NCI-H1417 treated with DMSO at 0.1 percent for 48 hours (cell line): ENCODE measurements at places on chromosomes 16 and 17.

- DNase-seq: no peak
Observed at GRCh38 chr17:31007695-31008373, 37.0 kb downstream of the RNF135 start.

GRCh38 chr16:21161211-21161610 is 2.7 kb downstream of the LDAF1 start:
- no peak for DNase-seq

GRCh38 chr17:20986767-20987510 is 55.9 kb downstream of the USP22 start:
- no peak for DNase-seq

DNA sequence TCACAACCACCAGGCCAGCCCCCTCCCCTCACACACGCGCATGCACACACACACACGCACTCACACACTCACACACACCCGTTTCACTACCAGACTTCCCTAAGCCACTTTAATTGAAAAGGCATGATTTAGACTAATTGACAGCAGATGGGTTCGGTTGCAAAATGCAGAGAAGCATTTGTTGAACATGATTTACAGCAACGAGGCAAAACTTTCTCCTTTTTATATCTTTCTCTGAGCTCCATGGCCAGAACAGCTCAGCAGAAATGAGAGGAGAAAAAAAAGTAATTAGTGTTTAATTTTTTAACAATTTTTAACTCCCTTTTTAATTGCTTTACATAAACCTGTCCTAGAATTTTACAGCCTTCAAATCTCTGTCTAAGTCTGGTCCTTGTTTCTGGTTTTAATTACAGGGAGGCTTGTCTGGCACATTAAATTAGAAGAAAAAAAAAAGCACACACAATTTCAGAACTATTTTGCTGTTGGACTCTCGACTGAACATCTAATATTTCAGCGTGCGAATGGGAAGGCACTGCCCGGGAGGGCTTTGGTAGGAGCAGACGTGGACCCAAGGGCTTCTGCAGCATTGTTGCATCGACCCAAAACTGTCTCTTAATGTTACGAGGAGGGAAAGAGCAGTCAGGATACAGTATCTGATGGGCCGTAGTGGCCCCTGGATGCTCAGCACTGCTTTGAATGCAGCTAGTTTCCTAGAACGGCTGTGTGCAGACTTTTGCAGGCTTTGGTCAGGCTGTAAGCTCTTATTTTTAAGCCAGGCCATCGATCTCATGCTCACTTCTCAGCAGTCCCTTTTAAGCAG is 255.9 kb downstream of the SOX9 start:
- no peak for DNase-seq

GRCh38 chr16:75218256-75219076 is at the start of gene CTRB1:
Gene CTRB1 (plus strand): TSS chr16:75218988. CDS start chr16:75219008, 20 bp downstream.
- DNase-seq: no peak

DNA sequence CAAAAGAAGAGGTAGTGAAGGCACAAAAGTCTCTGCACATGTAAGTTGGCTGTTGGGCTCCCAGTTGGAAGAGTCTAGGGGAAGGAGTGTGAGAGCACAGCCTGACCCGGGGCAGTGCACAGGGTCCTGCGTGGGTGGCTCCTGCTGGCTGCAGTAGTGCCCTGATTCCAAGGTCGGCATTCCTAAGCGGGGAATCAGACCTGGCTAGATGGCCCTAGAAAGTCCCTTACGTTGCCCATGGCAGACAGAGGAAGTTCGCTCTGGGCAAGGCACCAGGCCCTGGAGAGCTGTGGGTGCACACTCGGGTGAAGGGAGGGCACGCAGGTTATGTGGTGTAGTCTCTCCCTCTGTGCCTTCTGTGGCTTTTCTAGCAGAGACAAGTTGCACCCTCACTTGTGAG is 22.8 kb upstream of the SLC5A11 start:
- no peak for DNase-seq

- no peak for DNase-seq
Observed at GRCh38 chr16:87956365-87957231, 5.4 kb downstream of the BANP start.

DNA sequence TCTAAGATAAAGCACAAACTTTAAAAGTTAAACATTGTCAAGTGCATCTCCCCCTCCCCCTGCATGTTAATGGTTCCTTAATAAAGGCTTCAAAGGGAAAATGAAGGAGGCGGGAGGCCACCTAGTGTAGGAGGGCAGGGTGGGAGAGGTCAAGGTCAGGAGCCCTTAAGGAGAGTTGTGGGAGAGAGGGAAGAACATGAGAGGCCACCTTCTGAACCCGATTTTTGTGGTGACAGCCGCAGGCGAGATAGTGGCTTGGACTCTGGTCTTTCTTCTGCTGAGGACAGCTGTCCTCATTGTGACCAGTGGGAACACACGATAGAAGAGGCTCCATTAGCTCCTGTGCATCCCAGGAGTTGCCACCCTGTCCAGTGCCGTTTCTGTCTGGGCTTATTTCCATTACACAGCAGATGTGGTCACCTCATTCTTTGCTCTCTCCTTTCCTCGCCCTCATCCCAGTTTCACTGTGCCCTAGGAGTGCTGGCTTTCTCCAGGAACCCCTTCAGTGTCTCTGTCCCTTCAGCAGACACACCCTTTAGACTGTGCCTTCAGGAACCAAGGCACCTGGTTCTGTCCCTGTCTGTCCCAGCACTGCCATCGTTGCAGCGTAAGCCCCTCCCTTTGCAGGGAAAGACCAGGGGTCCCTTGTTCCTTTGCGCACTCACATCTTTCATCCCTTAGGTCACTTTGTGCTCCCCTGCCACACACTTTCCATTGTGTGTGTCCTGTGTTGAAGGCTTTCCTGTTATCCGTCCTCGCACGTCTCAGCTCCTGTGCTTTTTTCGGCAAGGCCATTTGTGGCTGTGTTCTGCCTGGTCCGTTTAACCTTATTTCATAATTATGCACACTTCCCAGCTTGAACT is 7.5 kb downstream of the SEC14L1 start:
- no peak for DNase-seq

- no peak for DNase-seq
Observed at GRCh38 chr16:83713597-83713996, 94.2 kb upstream of the HSBP1 start.

GRCh38 chr16:69381231-69381630 is 4.6 kb downstream of the TERF2 start:
- DNase-seq: no peak

GRCh38 chr17:43849116-43849515 is 2.1 kb downstream of the CD300LG start:
- DNase-seq: no peak

GRCh38 chr17:73025041-73025560 is 67.4 kb downstream of the SLC39A11 start:
- DNase-seq: no peak

DNA sequence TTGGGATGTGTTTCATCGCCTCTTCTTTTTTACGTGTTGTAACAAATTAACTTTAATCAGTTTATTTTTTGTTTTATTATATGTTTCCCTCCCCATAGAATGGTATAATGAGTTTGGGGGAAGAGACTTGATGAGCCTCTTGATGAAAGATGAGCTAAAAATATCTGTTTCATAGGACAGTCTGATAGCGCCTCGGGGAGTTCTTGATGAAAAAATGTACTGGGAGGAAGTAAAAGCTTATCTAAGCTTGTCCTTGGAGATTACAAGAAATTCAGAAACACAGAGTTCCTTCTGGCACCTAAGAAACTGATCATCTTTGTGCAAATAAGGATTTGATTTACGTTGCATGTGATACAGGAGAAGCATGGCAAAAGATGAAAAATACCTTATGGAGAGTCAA is 350.2 kb upstream of the CDH8 start:
- no peak for DNase-seq

- no peak for DNase-seq
Observed at GRCh38 chr16:87329436-87330256, 12.5 kb upstream of the C16orf95 start.

- DNase-seq: no peak
Observed at GRCh38 chr16:64962786-64963185, 159.1 kb downstream of the CDH11 start.

DNA sequence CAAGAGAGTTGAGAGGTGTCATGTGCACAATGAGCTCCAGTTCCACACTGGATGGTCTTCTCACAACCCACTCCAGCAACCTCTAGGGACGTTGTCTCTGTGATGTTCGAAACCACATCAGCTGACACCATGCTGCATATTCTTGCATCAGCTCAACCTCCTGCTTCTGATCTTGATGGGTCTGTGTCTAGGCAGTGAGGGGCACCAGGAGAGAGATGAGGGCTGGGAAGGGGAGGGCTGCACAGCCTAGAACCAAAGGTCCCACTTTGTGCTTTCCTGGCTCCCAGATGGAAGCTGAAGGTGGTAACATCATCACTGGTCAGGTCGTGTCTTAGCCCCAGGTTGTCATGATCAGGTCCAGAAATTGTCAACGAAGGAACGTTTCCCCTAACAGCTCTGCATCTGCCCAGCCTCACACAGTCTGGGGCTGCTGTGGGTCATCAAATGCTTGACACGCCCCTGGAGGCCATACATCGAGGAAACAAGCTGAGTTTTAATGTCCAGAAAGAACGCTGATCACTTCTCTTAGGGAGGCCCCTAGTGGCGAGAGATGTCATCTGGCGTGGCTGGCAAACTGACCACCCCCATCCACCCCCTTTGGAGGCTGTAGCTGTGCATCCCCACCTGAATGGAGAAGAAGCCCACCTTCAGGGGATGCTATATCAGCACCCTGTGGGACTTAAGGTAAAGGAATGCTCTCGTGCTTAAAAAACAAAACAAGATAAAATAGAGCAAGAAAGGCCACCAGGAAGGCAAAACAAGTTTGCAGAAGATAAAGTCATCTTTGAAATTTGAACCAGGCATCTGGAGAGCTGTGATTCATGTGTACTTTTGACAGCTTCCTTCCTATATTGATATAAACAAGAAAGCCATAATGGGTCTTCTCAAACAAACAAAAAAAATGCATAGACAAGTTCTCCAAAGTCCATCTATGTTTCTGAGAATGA is 58.3 kb downstream of the WIPI1 start:
- DNase-seq: no peak

- no peak for DNase-seq
Observed at GRCh38 chr17:16875662-16876061, 96.3 kb downstream of the TNFRSF13B start.

DNA sequence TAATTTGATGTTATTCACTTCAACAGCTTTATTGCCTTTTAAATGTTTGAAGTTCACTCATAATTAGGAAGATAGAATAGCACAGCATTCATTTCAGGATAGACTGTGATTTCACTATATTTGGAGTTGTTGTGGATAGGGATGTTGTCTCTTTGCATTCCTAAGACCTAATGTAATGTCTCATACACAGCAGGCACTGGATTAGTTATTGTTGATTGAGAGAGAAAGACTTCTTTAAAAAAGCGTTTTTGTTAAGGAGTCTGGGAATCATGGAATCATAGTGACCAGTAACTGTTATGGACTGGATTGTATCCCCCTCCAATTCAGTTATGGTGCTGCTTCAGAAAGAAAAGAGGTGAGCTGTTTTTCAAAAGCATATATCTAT is 122.0 kb downstream of the USP22 start:
- DNase-seq: no peak

DNA sequence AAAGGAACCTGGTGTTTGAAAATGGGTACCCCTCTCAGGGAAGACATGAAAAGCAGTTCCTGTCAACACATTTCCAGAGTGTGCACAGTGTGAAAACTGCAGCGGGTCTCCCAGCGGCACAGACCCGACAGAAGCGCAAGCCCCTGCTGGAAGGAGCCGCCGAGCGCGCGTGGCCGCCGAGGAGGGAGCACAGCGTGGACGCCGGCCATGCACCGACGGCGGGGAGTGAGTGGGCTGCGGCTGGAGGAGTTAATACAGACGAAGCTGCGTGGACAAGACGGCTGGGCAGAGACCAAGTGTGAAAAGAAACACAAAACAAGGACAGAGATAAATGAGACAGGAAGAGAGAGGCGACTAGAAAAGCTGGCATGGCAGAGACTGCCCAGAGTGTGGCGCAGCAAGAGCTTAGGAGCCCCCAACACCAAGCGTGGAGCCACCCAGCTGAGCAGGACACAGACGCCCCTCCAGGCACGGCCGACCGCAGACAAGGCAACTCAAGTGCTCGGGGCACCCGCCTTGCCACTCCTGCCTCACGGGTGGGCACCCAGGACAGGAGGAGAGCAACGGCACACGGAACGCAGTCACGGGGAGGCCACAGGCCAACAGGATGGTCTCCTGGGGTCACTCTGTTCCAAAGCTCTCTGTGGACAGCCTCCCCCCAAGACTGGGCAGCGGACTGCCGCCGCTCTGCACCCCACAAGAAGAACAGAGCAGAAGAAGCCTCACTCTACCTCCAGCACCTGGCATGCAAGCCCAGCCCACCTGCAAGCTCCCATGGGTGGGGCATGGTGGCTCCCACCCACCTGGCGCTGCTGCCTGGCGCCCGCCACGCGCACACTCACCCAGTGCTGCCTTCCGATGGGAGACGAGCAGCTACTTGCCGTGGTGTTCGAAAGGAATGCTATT is 16.5 kb downstream of the SLC16A3 start:
- no peak for DNase-seq

GRCh38 chr16:17063201-17064139 is 407.3 kb downstream of the XYLT1 start:
- DNase-seq: no peak

- DNase-seq: no peak
Observed at GRCh38 chr17:49090878-49091594, 41.5 kb upstream of the B4GALNT2 start.

DNA sequence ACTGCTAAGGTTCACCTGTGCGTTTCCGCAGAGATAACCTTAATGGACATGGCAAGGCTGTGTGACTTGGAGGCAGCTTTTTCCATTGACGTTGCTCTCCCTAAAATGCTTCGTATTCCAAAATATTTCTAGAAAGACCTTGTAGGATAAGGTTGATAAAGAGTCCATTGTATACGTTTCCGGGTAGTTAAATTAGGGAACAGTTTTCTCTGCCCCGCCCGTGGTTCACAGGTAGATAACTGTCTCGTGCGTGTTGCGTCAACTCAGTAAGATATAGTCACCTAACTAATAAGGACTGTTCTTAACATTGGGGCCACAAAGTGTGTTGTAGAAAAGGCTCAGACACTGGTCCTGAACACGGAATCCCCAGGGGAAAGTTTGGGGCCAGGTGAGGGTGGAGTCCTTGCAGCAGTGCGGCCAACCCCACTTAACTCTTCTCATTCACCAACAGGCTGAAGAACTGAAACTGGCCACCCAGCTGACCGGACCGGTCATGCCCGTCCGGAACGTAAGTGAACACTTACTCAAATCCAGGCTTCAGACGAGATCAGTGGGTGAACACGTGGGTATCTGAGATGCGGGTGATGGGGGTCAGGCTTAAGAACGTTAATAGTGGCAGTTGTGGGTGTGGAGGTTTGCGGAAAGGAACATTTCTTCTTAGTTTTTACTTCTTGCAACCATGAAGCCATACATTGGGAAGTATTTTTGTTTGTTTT is 1.6 kb downstream of the RPL13 start:
- DNase-seq: no peak
